ENCODE measurements at places on chromosomes 3 and 15.
A peak's percentile ranks its signal among the peaks of the same experiment; 100 is the strongest.

GRCh38 chr15:54580643-54581042 lies 602.4 kb downstream of the UNC13C start:
- DNase-seq, result no peak

DNA sequence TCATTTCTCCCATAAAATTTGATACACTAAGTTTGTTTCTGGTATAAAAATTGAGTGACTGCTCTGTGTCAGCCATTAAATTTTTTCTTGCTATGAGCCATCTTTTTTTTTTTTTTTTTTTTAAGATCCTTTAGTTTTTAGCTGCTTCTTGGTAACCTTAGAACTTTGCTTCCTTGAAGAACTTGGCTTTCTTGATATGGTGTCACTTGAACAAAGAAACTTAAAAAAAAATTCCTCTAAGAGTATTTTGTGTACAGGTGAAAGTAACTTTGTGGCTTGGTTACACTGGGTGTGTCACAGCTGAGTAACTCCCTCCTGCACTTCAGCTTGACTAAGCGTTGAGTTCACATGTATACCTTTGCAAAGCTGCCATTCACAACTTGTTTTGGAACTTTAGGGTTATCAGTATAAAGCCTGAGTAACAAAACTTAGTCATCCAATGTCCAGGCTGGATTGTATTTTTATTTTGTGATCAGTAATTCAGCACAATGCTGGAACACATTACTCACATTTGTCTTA lies 6.5 kb downstream of the CHD2 start:
- no peak for DNase-seq

GRCh38 chr3:46955801-46956259 lies 20.7 kb downstream of the CCDC12 start:
- no peak for DNase-seq

DNA sequence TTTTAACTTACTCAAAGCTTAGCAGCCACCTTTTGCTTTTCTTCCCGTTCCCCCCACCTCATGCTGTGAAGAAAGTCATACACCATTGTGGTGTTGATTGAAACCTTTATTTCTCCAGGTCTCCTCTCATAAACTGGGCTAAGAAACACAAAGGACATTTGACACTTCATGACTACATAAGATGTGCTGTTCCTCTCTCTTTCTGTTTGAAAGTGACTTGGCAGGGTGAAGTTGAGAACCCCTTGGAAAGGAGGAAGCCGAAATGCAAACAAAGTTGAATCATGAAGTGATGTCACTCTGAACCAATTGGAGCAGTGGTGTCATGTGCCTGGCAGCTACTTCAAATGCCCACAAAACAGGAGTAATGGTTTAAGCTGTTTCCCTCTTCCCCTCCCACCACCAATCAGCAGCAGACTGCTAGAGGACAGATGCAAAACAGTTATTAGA lies 174.7 kb downstream of the IGF1R start:
- peak; percentile 88 for DNase-seq

DNA sequence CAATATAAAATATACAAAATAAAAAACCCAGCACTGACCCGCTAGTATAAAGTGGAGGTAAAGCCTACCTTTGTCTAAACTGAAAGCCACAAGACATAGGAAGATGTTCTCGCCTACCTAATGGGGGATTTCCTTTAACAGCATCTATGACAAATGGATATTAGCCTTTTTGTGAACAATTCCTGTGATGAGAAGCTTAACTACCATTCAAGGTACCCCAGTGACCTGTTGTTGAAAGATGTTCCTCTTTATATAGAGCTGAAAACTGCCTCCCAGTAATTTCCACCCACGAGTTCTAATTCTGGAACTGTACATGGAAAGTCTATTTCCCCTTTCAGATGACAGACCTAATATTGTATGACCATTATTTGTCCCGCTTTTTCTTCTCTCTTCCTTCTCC lies 109.8 kb upstream of the RASGRP1 start:
- DNase-seq, result no peak

DNA sequence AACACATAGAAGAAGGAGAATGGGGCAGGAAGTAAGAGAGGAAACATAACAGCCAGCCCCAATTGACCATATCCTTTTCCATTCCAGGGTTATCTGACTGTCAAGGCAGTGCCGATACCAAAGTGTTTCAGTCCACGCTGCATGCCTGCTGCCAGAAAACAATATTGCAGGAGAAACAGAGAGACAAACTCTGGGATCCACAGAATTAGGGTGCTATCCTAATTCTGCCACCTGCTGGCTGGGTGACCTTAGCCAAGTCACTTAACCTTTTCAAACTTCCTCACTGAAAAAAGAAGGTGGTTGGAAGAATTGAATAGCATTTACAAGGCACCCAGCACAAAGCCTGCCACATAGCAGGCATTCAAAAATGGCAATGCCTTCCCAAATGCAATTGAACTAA lies 32.0 kb downstream of the GLB1 start:
- no peak for DNase-seq

DNA sequence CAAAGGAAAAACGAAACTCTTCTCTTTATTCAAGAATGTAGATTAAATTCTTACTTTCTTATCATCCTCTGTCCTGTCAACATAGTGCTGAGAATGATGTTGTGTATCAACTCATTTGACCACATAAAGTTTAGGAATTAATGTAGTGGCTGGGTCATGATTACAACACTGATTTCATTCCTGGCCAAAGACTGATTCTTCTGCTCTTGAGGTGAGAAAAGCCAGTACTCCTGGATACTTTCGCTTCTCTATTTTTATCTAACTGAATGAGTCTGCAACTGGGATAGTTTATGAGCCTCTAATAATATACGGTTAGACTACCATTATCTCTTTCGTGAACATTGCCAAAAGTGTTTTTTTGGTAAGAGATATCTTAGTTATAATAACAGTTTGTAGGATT lies 173.0 kb downstream of the LPP start:
- no peak for DNase-seq

DNA sequence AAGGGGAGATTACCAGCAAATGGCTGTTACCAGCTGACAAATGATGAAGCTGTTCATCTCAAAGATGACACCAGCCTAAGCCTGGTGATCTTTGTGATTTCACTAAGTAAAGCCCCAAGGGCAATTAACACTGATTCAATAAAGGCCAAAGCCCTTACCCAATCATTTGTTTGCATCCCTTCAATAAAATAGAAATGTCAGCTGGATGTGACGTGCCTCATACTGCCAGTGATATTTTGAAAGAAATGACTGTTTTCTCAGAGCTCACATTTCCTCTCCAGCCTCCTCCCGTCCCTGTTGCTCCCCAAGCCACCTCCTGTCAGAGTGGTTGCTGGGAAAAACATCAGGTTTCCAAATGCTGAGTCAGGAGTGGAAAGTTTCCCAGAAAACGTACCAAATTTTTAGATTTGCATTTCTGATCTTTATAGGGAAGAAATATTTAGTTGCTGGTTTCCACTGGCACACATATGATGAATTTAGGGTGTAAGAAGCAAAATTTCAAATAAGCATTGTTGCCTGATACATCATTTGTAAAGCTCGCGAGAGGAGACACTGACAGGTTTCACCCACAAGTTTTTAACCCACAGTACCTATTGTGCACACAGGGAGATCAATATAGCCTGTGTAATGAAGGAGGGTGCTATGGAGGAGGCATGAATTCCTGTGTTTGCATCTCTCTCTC lies 21.0 kb downstream of the C2CD4A start:
- DNase-seq, result no peak

- no peak for DNase-seq
Observed at GRCh38 chr3:194608981-194609380, 24.2 kb downstream of the TMEM44 start.

DNA sequence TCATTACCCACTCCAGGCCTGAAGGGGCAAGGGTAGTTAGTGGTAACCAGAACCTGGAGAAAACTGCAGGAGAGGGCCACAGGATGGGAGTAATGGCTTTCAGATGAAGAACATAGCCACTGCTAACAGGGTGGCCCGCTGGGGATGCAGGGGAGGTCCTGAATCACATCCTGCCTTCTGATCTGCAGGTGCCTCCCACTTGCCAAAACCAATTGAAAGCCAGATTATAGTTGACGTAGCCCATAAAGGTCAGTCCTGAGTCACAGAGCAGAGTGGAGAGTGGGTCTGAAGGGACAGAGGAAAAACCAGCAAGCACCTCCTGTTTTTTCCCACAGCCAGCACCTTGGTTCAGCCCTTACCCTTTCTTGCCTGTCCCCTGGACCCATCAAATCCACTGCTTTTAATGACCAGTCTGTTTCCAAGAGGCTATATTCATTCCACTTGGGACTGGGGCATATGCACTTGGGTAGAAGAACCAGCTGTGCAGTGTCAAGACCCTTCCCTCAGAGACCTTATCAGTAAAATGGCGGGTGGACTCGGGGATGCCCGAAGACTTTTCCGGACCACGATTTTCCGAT lies 646 bp upstream of the SLC35G2 start:
- peak; percentile 22 for DNase-seq

Data from iPS DF 6.9 (cell line).